ENCODE measurements at places on chromosomes 3 and 15. TPM values are rescaled to one million over a fixed set of nuclear protein-coding genes. Genes with fewer than 3 reads are reported as not detected.

- peak; percentile 92 for DNase-seq
Observed at GRCh38 chr3:69370156-69370883, 15.6 kb downstream of the FRMD4B start.

- DNase-seq: no peak
Observed at GRCh38 chr15:33234020-33234461, 39.5 kb upstream of the FMN1 start.

GRCh38 chr15:84821501-84822021 is 4.4 kb downstream of the ALPK3 start:
- peak; percentile 56 for DNase-seq

GRCh38 chr15:90660195-90660998 is 56.7 kb upstream of the BLM start:
- peak; percentile 84 for DNase-seq

- no peak for DNase-seq
Observed at GRCh38 chr15:78063970-78064385, 13.5 kb downstream of the TBC1D2B start.

- no peak for DNase-seq
Observed at GRCh38 chr3:775178-775880, 317.5 kb upstream of the CNTN6 start.

DNA sequence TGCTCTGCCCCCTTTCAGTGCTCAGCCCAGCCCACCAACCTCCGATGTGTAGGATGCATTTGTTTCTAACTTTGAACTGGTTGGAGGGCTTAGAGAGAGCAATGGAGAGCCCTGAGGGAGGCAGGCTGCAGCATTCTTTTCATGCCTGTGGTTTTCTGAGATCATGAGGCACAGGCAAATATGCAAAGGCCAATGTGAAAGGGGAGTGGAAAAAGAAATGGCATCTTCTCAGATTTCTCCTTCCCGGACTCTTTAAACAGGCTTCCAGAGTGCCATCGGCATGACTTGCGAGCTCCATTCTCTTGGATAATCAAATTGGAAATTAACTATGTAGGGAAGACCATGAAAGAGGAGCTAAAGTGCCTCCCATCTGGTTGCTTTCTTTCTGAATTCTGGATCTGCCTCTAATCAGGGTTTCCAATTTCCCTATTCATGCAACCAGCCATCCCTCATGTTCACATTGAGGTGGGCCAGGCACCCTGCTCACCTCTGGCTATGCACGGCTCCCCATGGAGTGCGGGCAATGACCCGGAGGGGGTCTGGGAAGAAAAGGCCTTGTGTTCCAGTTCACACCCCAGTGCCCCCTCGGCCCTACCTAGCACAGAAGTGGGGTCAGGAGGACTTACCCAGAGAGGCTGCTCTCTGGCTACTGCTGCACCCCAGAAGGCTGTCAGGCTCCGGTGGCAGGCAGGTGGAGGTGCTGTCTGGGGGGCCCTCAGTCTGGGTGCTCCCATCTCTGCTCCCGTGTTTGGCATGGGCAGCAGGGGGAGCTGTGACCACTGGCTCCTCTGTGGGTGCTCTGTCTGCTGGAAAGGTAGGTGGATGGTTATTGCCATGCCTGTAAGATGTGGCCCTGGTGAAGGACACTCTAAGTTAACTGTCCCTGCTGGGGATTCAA is 16.1 kb downstream of the AMOTL2 start:
- no peak for DNase-seq

DNA sequence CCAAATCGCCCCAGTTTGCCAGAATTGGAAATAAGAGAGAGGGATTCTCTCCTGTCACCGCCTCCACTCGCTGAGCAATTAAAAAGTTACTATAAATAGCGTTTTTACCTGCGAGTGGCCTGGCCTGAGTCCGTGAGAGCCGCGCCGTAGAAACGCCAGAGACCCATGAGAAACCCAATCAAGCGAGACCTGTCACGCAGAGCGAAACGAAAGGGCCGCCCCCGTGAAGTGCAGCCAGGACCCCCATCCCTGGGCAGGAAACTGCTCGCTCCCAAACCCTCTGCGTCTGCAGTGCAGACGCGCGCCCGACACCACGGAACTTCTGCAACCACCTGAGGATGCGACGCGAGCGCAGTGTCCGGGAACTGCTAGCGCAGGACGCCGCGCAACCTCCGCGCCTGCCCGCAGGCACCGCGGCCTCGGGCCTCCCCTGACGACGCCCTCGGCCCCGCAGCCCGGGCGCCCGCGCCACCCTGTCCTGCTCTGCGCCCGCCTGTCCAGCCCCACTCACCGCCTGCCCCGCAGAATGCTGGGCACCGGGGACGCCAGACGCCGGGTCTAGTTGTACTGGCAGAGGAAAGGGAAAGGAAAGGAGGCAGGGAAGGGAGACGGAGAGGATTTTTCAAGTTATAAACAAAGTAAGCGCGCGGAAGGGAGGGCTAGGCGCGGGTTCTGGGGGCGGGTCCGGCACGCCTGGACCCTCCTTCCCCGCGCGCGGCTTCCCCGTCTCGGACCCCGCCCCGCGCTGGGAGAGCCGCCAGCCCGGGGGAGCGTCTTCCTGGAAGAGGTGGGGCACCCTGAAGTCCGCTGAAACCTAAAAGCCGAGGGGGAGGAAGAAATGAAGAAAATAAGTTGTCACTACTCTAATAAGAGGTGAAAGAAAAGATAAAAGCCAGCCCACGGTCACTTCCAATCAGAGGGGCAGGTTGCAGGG is at the start of gene PLSCR4:
TSS of gene PLSCR4 (minus strand) at position 657 of the 934 bp plus-strand sequence. CDS start 29,034 bp downstream, outside the sequence.
- peak; percentile 91 for DNase-seq

DNA sequence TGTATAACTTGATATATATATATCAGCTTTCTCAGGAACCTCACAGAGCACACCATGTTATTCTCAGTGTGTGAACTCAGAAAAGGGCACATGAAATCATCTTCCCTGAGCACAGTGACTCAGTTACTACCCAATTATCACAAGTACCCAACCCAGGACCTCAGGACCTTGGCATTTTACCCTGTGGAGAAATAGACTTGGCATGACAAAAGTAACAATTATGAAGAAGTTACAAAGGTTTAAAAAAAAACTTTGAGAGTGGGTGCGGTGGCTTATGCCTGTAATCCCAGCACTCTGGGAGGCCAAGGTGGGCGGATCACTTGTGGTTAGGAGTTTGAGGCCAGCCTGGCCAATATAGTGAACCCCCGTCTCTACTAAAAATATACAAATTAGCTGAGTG is 52.4 kb downstream of the ONECUT1 start:
- no peak for DNase-seq

- no peak for DNase-seq
Observed at GRCh38 chr3:43391621-43392020, 105.3 kb downstream of the SNRK start.

DNA sequence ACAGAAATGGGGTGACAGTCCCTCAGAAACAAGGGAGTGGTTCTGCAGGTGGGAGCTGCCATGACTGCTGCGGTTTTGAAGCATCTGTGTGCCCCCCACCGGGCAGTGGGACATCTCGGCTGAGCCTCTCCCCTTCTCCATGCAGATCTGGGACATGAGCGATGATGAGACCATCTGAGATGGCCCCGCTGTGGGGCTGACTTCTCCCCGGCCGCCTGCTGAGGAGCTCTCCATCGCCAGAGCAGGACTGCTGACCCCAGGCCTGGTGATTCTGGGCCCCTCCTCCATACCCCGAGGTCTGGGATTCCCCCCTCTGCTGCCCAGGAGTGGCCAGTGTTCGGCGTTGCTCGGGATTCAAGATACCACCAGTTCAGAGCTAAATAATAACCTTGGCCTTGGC is 89.0 kb downstream of the VGLL4 start:
- DNase-seq: no peak

DNA sequence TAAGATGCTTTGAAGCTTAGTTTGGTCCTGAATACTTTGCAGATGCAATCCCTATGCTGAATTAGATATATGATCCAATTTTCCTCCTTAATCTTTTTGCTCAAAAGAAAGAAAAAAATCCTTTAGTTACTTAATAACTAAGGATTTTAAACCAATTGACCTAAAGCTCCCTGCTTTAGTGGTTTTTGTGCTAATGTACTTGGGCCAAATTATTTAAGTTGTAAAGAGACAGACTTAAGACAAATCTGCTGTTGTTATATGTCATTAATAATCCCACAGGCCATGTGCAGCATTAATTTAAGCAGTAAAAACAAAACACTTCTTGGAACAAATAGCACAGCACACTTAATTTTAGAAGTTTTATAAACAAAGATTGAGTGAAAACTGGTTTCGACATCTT is 776.1 kb upstream of the SEMA6D start:
- no peak for DNase-seq

- DNase-seq: peak; percentile 81
Observed at GRCh38 chr15:65087873-65088642, 11.5 kb downstream of the KBTBD13 start.

DNA sequence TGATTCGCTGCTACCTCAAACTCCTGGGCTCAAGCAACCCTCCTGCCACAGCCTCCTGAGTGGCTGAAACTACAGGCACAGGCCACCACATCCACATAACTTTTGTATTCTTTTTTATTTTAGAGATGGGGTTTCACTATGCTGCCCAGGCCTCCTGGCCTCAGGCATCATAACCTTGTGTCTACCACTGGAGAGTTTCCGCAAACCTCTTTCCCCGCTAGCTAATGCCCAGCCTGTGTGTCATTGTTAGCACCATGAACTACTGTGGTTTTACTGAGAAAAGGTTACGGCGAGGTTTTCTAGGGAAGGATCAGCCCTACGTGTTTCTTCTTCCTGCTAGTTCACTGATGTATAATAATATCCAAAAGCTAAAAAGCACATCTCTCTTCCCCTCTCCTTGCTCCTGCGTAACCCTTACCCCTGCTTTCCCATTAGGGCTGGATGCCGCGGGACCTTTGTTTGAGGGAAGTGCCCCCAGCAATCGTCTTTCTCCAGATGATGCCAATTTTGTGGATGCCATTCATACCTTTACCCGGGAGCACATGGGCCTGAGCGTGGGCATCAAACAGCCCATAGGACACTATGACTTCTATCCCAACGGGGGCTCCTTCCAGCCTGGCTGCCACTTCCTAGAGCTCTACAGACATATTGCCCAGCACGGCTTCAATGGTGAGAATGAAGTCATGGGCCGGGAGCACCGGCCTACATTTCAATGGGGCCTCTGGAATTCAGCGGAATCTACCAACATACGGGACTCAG is 113.7 kb downstream of the LIPC start:
- no peak for DNase-seq

DNA sequence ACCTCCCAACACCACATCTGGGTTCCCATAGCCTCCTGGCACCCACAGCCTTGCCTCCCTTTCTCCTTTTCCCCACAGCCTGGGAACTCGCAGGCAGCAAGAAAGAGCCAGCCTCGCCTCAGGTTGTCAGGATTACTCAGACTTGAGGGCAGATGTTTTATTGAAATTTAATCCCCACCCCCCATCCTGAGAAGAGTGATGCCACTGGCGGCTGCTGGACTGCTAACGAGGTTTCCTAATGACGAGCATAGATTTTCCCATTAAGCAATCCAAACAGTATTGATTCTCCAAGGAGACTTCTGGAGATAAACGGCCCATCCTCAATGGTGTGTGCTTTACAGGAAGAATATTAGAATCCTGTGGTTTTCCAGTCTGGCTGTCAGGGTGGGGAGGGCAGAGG is 13.7 kb downstream of the SHF start:
- DNase-seq: no peak

DNA sequence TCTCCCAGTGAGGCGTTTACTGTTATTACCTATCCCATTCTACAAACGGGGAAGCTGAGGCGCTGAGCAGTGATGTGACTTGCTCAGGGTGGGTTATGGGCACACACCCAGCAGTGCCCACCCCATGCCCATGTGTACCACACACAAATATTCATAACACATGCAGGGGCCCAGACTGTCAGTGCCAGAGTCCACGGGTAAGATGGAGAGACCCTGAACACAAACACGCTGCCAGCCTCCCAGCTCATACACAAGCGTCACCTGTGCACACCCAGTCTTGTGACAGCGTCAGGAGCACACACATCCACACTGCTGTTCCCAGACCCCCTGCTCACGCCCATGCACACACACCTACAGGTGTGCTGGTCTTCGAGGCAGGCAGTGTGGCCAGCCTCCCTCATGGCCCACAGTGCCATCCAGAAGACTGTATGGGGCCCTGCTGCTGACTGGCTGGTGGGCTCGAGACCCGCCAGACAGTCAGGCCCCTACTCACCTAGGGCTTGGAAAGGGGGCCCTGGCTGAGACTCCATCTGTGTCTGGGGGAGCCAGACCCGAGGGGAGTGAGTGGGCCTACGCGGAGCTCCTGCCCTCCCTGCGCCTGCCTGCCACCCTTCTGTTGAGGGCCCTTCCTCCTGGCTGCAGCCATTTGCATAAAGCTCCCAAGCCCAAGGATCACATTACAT is 39.4 kb downstream of the DNAJB8 start:
- DNase-seq: no peak

DNA sequence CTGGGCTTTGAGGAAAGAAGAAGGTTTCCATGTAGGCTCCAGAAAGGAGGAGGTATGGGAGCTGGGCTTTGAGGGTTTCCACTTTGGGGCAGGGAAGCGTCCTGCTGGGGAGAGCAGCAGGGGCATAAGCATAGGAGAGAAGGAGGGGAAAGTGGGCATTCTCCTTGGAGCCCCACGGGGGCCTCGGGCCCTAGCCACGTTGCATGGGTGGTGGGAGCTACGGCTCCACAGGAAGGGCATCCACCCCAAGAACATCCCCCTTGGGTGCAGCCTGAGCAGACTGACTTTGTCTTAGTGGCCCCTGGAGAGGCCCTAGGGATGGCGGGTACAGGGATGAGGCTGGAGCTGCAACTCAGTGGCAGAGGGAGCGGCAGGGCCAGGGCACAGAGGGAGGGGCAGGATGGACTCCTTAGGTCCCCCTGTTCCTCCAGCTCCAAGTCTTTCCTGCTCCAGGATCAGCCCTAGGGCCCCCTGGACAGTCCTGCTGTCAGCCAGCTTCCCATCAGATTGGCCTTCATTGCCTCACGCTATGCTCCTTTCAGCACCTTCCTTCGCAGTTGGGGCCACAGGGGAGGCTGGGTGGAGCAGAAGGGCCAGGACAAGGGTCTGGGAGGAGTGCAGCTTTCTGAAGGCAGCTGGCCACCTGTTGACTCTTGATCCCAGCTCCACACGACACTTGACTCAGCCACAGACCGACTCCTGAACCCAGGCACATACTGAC is 22.9 kb downstream of the PRR20G start:
- DNase-seq: no peak

GRCh38 chr15:59532770-59533379 is 78.7 kb upstream of the GCNT3 start:
- DNase-seq: peak; percentile 35

- no peak for DNase-seq
Observed at GRCh38 chr15:101543026-101543390, 53.5 kb upstream of the PCSK6 start.

C3orf80 gene
- not detected for total RNA-seq

NKTR gene
- 21.6 TPM for total RNA-seq

SPPL2A gene
- total RNA-seq: 87.5 TPM

TEX55 gene
- total RNA-seq: not detected

SLC22A14 gene
- total RNA-seq: not detected

ADGRG7 gene
- not detected for total RNA-seq

LMAN1L gene
- total RNA-seq: 20.6 TPM

GOLGA8T gene
- total RNA-seq: not detected

LYZL4 gene
- total RNA-seq: not detected

NR2F2 gene
- total RNA-seq: 11.0 TPM

ASB14 gene
- 13.4 TPM for total RNA-seq

NEK10 gene
- total RNA-seq: 11.7 TPM

CYP1A2 gene
- not detected for total RNA-seq

SPESP1 gene
- 7.6 TPM for total RNA-seq

Data from Right ventricle myocardium superior (tissue), 1 donor.